ENCODE measurements at places on chromosomes 4 and X.

DNA sequence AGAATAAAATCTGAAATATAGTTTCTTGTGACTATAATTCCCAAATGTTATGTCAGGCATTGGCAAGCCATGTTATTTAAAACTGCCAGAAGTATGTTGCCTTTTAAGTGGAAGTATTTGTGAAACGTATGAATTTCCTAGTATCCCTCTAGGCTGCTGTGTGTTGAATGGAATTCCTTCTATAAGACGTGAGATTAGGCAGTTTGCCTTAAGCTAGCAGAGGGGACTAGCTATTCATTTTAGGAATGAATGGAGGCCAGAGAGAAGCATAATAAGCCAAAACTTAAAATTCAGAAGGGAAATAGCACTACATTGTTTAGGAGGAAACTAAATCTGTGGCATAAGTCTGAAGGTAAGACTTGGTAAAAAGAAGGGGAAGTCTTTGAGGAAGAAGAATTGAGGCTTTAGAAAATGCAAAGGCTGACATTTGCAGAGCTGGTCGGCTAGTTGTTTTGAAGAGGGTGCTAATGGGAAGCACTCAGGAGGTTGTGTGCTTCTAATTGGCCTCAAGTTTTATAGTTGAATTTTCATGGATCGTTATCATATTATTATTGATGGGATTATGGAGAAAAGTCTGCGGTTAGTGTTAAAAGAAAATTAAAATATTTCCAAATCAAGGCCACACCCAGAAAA is 57.1 kb downstream of the TMEM131L start:
- DNase-seq, result no peak

GRCh38 chrX:70878902-70879301 is 29.6 kb downstream of the TEX11 start:
- DNase-seq, result no peak

DNA sequence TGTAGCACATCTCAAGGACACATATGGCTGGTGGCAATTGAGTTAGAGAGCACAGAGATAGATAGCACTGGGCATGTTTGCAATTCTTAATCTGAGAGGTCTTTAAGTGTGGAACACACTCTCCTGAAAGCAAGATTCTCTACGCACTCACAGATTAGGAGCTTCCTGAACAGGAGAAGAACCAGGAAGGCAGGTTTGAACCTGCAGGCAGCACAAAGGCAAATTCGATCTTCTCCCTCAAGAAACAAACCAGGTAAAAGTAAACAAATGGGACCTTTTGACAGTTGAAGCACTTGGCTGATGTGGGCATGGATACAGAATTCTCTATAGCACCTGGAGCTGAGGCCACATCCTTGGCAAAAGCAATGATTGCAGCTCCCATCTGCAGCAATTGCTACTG is 24.3 kb downstream of the HS3ST1 start:
- DNase-seq, result no peak

- DNase-seq, result no peak
These were observed 1.2 kb downstream of the SOD3 start for GRCh38 chr4:24796620-24797019.

- DNase-seq, result no peak
These were observed 1.8 kb upstream of the ZCCHC4 start for GRCh38 chr4:25310803-25311166.

- DNase-seq, result no peak
These were observed 70.3 kb downstream of the PPEF2 start for GRCh38 chr4:75831856-75832405.

GRCh38 chr4:120731561-120731960 is 191.0 kb downstream of the PRDM5 start:
- DNase-seq, result no peak

DNA sequence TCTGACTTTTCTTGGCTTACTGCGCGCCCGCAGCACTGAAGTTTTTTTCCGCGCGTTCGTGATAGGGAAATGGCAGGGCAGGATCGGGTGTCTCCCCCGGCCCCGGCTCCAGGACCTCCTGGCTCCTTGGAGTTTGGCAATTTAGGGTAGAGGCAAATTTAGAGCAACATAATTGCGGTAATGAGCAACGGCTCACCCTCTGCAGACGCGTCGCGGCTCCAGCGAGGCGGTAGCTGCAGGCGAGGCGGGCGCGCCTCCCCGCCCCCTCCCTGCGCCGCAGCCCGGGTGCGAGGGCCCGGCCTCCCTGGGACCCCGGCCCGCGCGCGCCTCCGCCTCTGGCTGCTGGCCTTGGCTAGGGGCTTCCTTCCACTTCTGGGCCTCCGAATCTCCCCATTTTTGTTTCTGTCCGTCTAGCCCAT is 6.2 kb downstream of the MSX1 start:
- no peak for DNase-seq

- DNase-seq, result peak; percentile 24
These were observed 12.1 kb upstream of the CSN2 start for GRCh38 chr4:69977582-69977981.

DNA sequence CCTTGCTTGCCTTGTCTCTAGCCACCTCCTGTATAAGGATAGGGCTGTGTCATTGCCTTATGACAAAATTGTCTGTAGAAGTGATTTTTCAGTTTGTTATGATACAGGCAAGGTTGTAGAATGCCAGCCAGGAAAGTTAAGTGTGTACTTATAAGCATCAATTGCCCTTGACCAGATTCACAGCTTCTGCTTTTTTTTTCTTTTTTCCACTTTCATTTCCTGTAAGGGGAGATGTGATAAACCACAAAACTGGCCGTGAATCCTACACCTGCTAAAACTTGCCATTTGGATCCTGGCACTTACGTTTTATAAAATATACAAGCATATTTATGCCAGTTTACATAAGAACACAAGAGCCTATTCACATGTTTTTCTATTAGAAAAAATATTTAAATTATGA is 35.0 kb upstream of the BMPR1B start:
- DNase-seq, result no peak

- DNase-seq, result no peak
These were observed 1.8 kb downstream of the MED28 start for GRCh38 chr4:17616283-17616682.

GRCh38 chr4:135485371-135485770 is 1283.8 kb upstream of the PABPC4L start:
- no peak for DNase-seq

- no peak for DNase-seq
These were observed 55.6 kb downstream of the SEL1L3 start for GRCh38 chr4:25807102-25807728.

DNA sequence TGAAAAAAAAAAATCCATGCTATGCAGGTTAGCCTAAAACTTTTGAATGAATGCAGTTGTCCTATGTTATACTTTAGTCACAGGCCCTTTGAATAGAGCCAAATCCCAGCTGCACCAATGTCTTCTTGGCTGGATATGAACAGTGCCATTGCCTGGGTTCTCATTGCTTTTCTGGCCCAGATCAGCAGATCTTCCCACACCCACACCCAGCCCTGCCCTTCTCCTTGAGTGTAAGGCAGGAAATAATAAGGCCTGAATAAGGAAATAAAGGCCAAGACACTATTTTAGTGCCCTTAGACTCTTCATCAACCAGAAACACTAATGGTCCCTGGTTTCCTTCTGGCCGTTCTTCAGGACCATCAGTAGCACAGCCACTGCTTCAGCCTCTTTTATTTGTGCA is 66.6 kb downstream of the USP38 start:
- no peak for DNase-seq

GRCh38 chr4:151236036-151236435 is 40.9 kb upstream of the PRSS48 start:
- no peak for DNase-seq

DNA sequence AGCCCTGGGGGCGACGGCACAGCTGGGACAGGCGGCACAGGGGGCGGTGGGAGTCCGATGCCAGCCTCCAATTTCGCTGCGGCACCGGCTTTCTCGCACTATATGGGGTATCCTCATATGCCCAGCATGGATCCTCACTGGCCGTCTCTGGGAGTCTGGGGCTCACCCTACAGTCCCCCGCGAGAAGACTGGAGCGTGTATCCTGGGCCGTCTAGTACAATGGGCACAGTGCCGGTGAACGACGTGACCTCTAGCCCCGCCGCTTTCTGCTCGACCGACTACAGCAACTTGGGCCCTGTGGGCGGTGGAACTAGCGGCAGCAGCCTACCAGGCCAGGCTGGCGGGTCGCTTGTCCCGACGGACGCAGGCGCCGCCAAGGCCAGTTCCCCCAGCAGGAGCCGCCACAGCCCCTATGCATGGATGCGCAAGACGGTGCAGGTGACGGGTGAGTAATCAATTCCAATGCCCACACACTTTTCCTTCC is 500 bp downstream of the CDX4 start:
- no peak for DNase-seq

DNA sequence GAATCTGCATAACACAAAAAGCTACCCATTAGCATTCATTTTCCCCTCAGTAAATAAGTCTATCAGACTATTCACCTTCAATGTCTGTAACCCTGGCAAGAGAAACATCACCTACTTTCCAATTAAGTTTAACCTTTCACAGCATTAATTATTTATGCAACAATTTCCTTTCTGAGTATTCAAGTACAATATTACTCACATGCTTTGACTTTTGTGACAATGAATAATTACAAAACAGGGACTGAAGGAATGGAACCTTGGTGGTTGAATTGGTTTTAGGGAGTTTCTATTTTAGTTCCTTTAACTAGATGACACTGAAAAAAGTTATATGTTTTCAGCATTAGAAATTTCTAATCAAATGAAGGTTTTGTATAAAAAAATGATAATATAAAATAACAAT is 932.3 kb upstream of the EPHA5 start:
- no peak for DNase-seq

GRCh38 chrX:47185241-47185640 is 8.4 kb upstream of the UBA1 start:
- no peak for DNase-seq

DNA sequence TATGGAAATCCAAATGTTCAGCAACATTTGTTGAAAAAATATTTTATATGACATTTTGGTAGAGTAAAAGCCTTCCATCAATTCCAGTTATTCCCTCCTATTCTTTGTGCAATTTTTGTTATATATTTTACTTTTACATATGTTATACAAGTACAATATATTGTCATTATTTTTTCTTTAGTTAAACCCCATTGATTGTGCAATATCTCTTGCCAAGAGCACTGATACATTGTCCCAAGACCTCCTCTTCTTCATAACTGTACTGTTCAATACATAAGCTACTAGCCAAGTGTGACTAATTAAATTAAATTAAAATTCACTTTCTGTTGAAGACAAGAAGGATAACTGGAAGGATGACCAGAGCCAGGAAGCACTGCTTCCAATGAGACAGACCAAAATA is 527.5 kb downstream of the TMA16 start:
- no peak for DNase-seq

GRCh38 chr4:168631241-168632162 is 134.7 kb downstream of the PALLD start:
- DNase-seq, result peak; percentile 78

- DNase-seq, result peak; percentile 6
These were observed 54.1 kb upstream of the CDKN2AIP start for GRCh38 chr4:183390374-183390773.

DNA sequence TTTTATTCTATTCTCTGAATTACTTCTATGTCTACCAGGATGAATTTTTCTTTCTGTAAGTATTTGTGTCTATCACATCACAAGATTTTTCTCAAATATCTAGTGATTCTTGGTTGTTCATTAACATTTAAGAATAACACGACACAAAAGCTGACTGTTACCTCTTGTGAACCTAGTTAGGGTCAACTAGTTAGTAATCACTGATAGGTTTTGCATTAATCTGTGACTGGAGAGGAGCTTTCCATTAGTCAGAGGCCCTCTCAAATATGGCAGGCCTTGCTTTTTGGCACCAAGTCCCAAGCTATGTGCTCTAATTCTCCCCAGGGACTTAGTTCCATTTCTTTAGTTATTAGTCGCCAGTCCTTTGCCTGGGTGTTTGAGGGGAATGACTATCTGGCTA is 259.2 kb downstream of the CFAP299 start:
- no peak for DNase-seq

GRCh38 chr4:147874109-147874508 is 142.2 kb downstream of the ARHGAP10 start:
- DNase-seq, result no peak
